ENCODE measurements at places on chromosomes 5 and 9.

- DNase-seq, result no peak
These were observed 98.3 kb upstream of the FBN2 start for GRCh38 chr5:128636361-128636760.

DNA sequence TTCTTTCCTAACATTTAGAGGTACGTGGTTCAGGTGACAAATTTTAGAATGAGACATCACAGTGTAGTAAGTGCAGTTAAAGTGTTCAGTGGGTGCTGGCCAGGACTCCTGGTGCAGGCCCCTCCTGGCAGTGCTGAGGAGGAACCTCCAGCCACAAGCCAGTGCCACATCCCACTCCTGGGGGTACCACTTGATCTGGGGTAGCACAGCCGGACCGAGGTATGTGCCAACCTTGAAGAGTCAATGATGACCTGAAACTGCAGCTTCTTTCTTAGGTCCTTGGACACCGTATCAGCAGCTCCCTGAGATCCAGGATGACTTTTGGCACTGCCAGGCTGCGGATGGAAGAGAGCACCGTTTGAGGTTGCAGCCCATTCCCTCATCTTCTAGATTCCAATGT lies 310.4 kb upstream of the IRX4 start:
- DNase-seq, result no peak

GRCh38 chr5:181042722-181043121 lies 2.7 kb downstream of the BTNL9 start:
- no peak for DNase-seq

DNA sequence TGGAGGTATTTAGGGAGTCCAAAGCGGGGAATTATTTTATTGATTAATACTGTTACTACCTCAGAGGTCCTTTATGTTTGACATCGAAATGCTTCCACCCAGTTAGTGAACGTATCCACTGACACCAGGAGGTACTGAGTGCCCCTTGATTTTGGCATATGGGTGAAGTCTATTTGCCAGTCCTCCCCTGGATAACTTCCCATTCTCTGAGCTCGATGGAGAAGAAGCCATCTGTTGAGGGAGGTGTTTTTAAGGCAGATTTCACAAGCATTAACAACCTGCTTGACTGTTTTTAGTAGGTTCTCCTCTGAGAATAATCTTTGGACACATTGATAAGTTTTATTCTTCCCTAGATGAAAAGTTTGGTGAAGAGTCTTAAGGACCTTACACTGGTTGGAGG lies 165.3 kb upstream of the NREP start:
- no peak for DNase-seq

DNA sequence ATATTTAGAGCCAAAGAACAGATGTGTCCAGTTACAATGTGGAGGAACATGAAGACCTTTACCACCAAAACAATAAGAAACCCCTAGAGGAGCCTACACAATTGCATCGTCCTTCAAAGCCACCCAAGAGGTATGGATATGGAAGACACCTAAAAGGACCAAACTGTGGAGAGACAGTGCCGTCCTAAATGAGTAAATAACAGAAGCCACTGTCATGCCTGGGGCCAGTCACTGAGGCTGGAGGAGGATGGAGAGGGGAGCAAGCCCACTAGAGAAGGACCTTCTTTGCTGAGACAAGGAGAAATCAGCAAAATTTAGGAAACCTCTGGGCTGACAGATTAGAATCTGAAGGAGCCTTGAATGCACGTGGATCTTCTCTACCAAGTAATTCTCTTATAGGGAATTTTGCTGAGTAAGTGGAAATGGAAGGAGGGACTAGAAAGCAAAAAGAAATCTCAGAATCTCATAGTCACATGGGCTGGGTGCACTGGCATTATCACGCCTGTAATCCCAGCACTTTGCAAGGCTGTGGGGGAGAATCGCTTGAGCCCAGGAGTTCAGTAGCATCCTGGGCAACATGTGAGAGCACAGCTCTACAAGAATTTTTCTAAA lies 27.6 kb downstream of the PLEKHG4B start:
- no peak for DNase-seq

DNA sequence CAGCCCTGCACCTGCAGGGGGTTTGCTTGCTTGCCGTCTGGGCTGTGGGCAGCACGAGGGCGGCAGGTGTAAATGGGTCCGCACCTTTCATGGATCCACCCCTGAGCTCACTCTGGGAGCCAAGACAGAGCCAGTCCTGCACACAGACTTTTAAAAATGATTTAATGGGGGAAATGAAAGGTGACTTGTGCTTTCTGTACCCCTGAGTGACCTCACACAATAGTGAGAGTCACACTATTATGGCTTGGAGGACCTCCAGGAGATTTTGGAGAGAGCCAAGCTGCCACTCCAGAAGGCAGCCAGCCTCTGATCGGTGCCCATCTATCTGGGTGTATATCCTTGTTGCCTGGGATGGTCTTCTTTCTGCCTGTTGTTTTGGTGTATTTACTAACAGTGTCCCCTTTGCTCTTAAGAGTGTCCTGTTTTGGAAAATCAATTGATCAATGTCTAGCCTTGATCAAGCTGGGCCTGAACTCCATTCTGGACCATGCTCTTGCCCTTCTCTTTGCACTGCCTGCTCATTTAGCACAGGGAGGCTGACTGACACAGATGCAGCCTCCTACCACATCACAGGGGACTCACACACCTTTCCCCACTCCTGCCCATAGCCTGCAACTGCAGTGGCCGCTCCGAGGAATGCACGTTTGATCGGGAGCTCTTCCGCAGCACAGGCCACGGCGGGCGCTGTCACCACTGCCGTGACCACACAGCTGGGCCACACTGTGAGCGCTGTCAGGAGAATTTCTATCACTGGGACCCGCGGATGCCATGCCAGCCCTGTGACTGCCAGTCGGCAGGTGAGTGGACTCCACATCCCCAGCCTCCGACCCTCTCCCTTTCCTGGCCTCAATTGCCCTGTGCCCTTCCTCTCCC lies 29.5 kb downstream of the LAMC3 start:
- DNase-seq, result no peak

GRCh38 chr9:89675058-89675742 lies 70.4 kb downstream of the GADD45G start:
- peak; percentile 83 for DNase-seq

GRCh38 chr9:28363151-28363562 lies 789.9 kb upstream of the C9orf72 start:
- no peak for DNase-seq

- no peak for DNase-seq
These were observed 195.4 kb upstream of the MSX2 start for GRCh38 chr5:174528821-174529544.

- no peak for DNase-seq
These were observed 180.1 kb upstream of the MVB12B start for GRCh38 chr9:126146254-126147145.

- DNase-seq, result no peak
These were observed 39.0 kb downstream of the FAM240B start for GRCh38 chr9:38680837-38681445.

GRCh38 chr9:93318480-93318879 lies 133.0 kb upstream of the FAM120A start:
- DNase-seq, result no peak

DNA sequence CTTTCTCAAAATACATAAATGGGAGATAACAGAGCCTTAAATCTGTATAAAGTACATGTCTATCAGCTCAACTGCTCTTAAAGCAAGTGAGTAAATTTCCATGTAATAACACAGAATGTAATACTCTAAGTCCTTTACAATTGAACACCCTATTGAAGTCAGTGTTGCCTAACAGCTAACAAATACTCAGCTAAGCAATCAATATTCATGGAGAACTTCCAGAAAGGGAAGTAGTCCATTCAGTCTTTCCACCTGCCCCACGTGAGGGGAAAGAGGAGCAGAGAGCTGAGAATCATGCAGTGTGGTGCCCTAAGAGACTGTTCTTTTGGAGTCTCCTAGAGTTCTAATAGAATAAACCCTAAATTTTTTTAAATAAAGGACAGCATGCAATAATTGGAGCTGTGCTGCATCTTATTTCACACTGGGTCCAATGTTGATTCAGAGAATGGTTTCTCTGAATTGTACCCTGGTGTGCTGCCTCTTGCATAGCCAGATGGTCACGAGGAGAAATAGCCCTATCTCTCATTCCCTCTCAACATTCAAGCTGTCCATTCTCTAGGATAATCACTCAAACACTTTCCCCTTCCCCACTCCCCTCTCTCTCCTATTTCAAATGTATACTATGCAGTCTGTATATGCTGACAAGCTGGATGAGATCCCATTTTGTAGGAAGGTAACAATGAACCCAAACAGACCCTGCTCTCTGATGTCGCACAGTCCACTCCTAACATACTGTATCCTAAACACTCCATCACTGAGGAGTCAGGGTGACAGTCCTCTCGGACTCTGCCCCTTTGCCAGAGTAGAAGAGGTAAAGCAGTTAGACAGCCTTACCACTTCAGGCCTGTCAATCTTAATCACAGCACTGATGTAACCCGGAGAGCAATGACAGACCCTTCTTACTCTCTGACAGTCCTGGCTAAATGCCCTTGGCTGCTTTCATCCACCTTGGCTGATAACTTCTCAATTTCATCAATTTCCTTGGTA lies 134.8 kb downstream of the EPB41L4A start:
- no peak for DNase-seq

DNA sequence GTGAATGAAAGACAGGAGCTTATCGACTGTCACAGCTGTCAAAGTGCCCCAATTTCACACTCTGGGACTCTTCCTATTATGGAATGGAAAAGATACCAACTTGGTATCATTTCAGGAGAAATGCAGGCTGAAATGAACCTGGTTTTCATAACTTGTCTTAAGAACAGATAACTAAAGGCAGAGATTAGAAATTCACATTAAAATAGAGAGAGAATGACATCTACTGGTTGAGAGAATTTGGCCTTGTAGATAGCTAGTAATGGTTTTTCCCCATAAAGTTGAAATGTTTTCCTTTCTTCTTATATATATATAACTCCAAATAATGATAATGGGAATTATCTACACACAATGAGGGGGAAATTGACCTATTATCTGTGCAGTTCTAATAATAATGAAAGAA lies 600.2 kb upstream of the CCNG1 start:
- DNase-seq, result no peak

- DNase-seq, result no peak
These were observed 49.0 kb downstream of the ERGIC1 start for GRCh38 chr5:172883066-172883465.

GRCh38 chr9:127197186-127197860 lies 67.3 kb upstream of the GARNL3 start:
- DNase-seq, result no peak

- DNase-seq, result no peak
These were observed 18.1 kb downstream of the MED27 start for GRCh38 chr9:132061526-132061925.

DNA sequence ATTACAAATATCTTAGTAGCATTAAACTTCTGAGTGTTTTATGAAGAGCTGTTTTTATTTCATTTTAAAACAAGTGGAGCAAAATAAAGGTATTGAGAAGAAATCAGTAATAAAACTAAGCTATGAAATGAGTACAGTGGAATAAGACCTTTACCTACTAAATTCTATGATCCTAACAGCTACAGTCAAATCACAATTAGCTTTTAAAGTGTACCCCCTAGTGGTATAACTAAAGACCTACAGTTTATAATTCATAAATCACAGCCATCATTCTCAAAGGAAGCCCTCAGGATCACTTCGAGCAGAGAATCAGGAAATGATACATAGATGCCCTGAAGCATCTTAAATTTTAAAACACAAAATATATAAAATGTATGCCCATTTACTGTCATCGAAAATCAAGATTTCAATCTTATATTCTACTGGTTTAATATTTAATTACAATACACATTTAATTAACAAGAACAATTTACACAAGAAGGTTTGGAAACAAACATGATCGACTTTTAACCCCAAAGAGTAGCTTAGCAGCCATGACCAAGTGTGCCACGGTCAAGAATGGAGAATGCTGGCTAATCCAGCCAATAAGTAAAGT lies 12.3 kb downstream of the CCNH start:
- DNase-seq, result no peak

- no peak for DNase-seq
These were observed 45.2 kb downstream of the FGD3 start for GRCh38 chr9:92992549-92992948.

- no peak for DNase-seq
These were observed 227.5 kb downstream of the GNA14 start for GRCh38 chr9:77420641-77421040.

GRCh38 chr5:176492431-176492830 lies 44.2 kb downstream of the FAF2 start:
- DNase-seq, result no peak

DNA sequence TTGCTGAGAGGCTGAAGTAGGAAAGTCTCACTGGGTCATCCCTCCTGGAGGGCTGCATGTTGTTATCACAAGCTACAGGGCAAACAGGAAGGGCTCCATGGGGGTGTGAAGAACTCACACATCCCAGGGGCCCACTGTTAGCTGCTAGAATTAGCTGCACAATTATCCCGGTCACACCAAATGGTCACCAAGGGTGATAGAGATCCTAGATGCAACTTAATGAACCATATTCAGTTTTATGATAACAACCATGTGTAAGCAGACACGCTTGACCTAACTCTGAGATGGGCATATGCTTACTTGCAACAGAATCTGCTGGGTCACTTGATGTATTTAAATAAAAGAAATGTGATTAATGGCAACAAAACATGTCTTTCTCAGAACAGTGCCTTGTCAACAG lies 143.5 kb upstream of the C6 start:
- DNase-seq, result peak; percentile 12

DNA sequence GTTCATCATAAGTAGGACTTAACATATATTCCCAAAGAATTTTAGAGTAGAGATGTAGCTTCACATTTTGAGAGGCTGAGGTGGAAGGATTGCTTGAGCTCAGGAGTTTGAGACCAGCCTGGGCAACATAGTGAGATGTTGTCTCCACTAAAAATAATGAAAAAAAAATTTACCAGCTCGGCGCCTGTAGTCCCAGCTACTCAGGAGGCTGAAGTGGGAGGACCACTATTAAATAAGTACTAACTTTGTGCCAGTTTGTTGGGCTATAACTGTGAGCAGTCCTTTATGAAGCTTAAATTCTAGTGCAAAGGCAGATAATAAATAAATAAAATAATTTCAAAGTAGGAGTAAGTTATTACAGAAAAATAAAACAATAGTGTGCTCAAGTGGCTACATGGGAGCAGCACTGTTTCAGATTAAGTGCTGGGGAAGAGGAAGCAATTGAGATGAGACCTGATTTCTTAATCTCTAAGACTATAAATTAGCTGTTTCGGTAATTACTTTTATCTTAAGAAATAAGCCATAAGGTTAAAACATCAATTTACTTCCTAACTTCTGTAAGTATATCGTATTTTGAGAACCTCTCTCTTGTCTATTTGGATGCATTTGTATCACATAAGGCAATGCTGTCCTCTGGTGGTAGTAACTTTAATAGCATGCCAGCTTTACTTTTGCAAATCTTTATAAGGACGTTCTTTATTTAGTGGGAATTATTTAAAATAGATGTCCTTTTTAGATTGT lies 98.9 kb downstream of the CSNK1G3 start:
- peak; percentile 17 for DNase-seq
